Activated T-cell treated with anti-CD3 and anti-CD28 coated beads for 48 hours (primary cell): ENCODE measurements at places on chromosomes 3 and 15.

- no peak for DNase-seq
Observed at GRCh38 chr15:75306188-75306587, 23.6 kb downstream of the GOLGA6D start.

- DNase-seq: no peak
Observed at GRCh38 chr3:18099611-18100010, 325.5 kb downstream of the SATB1 start.

- no peak for DNase-seq
Observed at GRCh38 chr3:190444576-190445145, 5.0 kb downstream of the TMEM207 start.

GRCh38 chr3:47014036-47014435 is 34.6 kb downstream of the NBEAL2 start:
- DNase-seq: no peak

GRCh38 chr3:42684632-42685362 is 540 bp upstream of the KLHL40 start:
- DNase-seq: no peak

- DNase-seq: no peak
Observed at GRCh38 chr3:93984618-93985017, 4.7 kb downstream of the ARL13B start.

GRCh38 chr3:34387826-34388564 is 589.6 kb downstream of the PDCD6IP start:
- no peak for DNase-seq

DNA sequence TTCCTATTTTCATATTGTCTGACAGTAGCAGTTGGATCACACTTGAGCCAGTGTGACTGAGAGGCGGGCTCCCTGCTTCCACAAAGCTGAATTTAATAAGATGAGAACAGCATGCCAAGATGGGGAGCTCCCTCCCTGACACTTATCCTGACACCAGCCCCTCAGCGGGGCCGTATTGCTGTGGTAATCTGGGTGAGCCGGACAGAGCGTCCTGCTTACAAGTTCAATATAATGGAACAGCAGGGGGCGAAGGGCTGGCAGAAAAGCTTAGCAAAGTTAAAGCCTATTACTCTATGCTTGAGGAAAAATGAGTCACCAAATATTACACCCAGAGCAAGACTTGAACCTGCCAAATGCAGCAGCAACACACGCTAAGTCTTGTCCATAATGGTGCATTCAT is 163.8 kb upstream of the CMC1 start:
- DNase-seq: no peak

DNA sequence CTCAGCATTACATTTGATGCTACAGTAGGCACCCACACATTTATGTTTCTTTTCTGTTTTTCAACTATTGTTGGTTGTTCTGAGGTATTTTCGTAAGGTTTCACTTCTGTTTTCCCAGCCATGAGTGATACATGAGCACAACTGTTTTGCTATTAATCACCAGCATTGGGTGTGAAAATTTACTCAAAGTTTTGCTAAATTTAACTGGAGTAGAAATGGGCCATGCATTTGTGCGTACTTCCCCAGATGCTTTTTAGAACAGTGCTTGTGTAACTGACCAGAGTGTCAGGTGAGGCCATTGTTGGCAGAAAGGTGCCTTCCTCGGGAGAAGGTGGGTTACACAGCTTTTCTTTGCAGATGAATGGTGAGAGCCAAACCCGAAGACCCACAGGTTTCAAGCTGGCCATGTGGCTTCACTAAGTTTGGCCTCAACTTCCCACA is 70.4 kb downstream of the ST6GAL1 start:
- DNase-seq: no peak

- DNase-seq: no peak
Observed at GRCh38 chr3:152097120-152097519, 171.6 kb upstream of the MBNL1 start.

DNA sequence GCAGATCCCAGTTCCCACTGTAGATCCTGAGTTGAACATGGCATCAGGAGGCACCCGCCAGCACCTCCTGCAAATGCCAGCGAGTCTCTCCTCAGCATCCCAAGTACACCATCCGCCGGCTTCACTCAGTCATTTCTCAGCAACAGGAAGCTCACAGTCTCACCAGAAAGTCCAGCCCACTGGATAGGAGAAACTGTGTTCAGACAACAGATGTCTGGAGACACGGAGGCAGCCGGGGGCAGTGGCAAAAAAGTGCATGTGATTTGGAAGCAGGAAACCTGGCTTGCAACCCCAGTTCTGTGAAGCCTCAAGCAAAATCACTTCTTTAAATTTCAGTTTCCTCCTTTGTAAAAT is 68.7 kb downstream of the SRGAP3 start:
- DNase-seq: no peak

GRCh38 chr3:52176951-52177700 is 20.8 kb upstream of the ALAS1 start:
- DNase-seq: no peak

DNA sequence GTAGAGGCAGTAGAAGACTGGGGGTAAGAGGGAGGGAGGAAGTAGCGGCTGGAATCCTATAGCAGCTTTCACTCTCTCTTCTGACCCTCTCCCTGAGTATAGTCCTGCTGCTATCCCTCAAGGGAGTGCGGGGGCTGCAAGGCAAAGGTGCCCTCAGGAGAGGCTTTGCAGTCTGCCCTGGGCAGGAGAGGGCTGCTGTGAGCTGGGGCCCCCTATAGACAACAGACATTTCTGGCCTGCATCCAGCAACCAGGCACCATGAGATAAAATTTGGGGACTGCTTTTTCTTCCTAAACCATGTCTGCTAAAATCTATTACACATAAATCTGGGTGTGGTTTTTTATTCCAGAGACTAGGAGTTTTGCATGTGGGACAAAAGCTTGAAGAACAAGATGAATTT is 48.0 kb downstream of the SACM1L start:
- DNase-seq: no peak

DNA sequence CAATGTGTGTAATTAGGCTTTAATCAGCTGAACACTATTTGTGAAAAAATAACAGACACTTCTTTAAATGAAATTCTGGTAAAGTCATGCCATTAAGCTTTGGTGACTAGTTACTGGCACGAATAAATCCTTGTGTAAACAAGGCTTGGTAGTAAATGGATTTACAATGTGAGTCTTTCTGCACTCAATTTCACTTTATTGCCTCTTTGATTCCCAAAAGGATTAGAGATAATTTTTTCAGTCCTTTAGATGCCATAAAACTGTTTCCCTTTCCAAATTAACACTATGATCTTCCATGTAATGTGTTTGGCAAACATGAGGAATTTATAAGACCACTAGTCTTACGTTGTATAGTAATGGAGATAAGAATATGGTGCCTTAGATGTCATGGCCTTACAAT is 339.5 kb upstream of the DNAJC19 start:
- no peak for DNase-seq

DNA sequence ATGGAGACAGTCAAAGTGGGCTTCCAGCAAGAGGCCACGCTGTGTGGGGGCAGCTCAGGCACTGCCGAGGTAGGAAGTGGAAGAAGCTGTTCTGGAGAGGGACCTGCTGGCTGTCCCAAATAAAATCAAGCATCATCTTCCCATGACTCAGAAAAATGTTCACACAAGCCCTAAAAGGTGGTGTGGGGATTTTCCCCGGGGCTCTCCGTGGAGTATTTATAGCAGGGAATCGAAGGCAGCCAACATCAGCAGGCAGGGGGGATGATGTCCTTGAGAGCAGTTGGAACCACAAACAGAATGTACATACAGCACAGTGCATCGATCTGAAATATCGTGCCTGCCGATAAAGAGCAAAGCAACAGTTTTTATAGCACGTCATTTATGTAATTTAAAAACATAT is 27.6 kb downstream of the PRR23E start:
- DNase-seq: no peak

GRCh38 chr15:39887211-39887610 is 32.9 kb downstream of the GPR176 start:
- DNase-seq: no peak

DNA sequence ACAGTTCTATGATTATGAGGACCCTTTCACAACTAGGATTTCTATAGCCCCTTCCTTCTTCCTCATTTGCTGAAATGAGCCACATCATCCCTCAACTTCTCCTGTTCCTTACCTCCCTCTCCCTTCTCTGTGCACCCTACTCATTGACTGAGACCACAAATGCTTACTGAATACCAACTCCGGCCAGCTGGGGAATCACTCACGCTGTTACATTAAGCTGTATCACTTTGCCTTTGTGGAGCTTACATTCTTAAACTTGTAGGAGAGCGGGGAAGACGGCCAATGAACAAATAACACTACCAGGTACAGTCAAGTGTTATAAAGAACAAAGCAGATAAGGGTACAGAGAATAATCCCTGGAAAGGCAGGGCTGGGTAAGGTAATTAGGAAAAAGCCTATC is 5.7 kb downstream of the SUCLG2 start:
- DNase-seq: no peak
